ENCODE measurements at places on chromosomes 1 and 21.

GRCh38 chr1:55231745-55232144, 16.6 kb upstream of the USP24 start:
- no peak for DNase-seq

GRCh38 chr1:12202577-12202976, 27.3 kb upstream of the VPS13D start:
- DNase-seq: no peak

GRCh38 chr1:51861669-51862068, 16.9 kb downstream of the NRDC start:
- no peak for DNase-seq

DNA sequence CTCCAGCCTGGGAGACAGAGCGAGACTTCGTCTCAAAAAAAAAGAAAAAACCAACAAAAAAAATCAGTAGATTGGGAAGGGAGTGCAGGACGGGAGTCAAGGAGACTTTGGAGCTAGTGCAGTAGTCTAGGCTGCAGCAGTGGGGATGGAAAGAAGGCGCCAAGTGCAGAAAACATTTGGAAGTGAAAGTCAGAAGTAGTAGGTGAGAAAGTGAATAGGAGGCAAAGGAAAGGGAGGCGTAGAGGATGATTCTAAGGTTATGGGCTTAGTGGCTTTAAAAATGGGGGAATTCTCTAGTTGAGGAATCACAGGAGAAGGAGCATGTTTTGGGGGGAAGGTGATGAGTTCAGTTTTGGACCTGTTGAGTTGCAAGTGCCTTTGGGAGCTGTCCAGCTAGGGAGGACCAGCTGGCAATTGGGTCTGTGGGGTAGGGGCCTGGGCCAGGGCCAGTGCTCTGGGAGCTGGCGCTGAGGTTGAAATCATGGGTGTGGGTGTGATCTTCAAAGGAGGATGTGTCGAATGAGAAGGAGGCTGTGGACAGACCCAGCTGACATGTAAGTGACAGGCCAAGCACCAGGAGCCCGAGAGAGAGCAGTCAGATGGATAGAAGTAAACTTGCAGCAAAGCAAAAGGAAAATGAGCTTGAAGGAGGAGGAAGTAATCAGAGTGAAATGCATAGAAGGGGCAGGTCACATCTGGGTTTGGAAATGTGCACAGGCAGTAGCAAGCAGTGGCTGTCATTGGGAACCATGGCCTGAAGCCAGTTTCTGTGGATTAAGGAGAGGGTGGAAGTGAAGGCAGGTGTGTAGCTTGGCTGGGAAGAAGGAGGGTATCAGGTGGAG, 15.8 kb downstream of the TMCC2 start:
- DNase-seq: no peak

- DNase-seq: peak; percentile 21
These were observed 9.8 kb downstream of the RGS18 start for GRCh38 chr1:192167911-192168700.

- DNase-seq: no peak
These were observed 79.2 kb downstream of the TYW3 start for GRCh38 chr1:74812180-74812541.

DNA sequence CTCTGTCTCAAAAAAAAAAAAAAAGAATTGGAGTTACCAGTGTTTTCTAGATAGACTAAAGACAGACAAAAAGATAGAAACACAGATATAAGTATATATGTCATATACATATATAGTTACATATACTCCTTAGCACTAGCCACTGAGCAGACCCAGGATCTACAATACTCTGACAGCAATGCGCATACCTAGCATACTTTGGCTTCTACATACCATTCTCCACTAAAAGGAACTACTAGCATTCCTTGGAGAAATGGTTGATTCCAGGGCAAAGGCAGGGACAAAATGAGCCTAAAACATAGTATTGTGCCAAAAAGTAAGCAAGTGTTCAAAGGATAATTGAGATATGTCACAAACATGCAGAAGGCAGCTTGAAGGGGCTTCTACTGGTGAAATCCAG, 22.7 kb downstream of the SYNJ1 start:
- no peak for DNase-seq

- no peak for DNase-seq
These were observed 78.7 kb downstream of the SSBP3 start for GRCh38 chr1:54327386-54328065.

- no peak for DNase-seq
These were observed 286.8 kb downstream of the LMO4 start for GRCh38 chr1:87615491-87615890.

- DNase-seq: no peak
These were observed 69.4 kb downstream of the RGS2 start for GRCh38 chr1:192878249-192878648.

DNA sequence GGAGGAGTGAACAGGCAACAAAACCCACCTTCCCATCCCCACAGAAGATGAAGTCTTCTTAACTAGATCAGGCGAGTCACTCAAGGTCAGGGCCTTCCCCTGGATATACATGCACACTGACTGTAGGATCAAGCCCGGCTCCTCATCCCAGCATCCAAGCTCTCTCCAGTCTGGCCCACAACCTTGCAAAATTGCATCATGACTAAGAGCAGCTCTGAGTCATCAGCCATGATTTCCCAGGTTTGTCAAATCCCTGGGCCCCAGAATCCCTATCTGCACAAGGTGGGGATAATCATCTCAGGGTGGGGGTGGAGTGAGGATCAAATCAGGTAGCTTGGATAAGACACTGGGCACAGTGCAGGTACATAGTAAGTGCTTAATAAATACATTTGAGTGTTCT, 199.3 kb upstream of the GRIK3 start:
- peak; percentile 11 for DNase-seq

DNA sequence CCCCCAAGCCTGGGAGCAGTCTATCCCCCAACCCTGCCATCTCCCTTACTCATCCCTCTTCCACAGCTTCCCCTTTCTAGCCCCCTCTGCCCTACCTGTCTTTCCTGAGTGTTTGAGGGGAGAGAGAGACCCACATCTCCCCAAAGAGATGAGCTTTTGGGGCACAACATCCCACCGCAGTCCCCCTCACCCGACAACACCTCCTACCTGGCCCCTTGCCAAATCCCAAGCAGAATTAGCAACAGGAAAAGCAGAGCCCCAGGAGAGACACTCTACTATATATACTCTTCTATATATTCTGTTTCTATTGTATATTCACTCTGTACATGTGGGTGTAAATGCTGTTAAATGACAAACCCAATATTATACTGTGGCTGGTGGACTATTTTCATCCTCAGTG, 9.9 kb upstream of the KCNC4 start:
- no peak for DNase-seq

- DNase-seq: no peak
These were observed 2.0 kb downstream of the COL24A1 start for GRCh38 chr1:86154571-86155050.

- no peak for DNase-seq
These were observed 78.8 kb downstream of the SPSB1 start for GRCh38 chr1:9371391-9371935.

DNA sequence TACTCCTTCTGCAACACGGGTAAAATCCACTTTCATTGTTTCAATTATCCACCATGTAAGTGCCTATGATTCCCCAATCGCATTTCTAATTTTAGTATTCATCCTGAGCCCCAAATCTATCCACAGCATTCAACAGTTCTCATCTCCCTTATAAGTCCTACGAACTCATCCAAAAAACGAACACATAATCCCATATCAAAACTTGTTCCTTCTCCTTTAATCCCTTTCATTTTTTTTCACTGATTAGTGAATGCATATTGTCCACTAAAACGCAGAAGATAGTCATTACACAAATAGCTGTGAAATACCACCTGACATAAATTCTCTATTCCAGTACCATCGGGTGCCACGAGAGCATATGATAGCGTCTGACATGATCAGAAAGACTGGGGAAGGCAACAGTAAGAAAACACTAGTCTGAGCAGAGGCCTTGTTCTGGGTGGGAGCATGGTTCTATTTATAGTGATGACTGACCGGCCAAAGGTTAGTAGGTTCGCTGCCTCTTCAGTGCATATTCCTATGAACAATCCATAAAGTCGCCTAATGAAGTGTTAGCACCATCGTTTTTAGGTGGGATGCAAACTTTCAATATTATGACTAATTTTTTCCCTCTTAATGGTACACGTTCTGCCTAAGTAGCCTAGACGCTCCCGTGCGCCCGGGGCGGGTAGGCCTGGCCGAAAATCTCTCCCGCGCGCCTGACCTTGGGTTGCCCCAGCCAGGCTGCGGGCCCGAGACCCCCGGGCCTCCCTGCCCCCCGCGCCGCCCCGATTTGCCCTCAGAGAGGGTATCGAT, 648 bp downstream of the ATP5PF start:
- DNase-seq: peak; percentile 13

DNA sequence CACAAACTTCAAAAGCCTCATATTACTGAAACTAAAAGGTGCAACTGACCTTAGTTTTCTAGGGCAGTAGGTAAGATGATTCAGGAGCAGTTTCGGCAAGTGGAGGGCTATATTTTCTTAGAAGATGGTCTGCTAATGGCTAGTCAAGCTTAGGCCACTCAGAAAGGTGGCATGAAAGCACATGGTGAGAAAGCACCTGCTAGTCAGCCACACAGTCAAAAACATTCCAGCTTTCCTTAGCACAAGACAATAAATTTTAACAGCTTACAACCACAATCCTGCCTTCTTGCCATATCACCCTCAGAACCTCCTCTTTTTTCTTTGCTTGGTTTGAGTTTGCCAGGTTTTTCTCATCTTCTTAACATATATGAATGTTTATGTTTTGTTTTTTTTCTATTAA, 81.1 kb upstream of the SLFNL1 start:
- DNase-seq: no peak

DNA sequence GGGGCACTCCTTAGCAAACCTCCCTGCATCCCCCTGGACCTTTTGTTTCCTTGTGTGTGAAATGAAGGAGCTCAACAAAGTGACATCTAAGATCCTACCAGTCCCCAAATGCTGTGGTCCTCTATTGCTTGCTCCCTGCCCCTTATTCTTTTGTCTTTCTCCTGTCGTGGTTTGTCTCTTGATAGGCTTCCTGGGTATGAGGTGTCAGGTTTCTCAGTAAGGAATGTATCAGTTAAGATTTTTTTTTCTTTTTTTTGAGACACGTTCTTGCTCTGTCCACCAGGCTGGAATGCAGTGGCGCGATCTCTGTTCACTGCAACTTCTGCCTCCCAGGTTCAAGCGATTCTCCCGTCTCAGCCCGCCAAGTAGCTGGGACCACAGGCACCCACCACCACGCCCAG, 16.8 kb downstream of the CNIH3 start:
- peak; percentile 54 for DNase-seq

DNA sequence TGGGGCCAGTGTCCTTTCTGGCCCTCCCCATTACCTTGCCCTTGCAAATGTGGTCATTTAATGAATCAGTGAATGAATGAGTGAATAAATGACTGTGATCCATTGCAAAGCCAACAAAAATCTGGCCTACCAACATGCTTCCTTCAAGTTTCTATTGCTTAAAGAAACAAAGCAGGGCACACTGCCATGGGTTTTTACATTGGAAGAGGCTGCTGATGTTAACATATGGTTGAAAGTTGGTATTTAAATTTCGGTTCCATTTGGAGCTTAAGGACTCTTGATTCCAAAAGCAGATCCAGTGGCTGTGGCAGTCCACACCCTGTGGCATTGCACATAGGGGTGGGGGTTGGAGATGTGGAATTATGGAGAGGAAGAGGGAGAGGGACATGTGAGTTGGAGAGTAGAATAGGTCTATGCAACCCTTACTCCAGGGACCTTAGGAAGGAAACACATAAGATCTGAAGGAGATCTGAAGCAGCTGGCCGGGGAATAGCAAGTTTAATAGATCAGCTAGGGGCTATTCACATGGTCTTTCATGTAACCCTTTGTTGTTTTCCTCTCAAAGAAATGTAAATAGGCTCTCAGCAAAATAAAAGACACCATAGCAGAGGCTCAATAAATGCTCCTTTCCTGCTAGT, 7.2 kb downstream of the ABCA4 start:
- no peak for DNase-seq

GRCh38 chr1:182977480-182977879, 24.5 kb upstream of the SHCBP1L start:
- DNase-seq: peak; percentile 7

DNA sequence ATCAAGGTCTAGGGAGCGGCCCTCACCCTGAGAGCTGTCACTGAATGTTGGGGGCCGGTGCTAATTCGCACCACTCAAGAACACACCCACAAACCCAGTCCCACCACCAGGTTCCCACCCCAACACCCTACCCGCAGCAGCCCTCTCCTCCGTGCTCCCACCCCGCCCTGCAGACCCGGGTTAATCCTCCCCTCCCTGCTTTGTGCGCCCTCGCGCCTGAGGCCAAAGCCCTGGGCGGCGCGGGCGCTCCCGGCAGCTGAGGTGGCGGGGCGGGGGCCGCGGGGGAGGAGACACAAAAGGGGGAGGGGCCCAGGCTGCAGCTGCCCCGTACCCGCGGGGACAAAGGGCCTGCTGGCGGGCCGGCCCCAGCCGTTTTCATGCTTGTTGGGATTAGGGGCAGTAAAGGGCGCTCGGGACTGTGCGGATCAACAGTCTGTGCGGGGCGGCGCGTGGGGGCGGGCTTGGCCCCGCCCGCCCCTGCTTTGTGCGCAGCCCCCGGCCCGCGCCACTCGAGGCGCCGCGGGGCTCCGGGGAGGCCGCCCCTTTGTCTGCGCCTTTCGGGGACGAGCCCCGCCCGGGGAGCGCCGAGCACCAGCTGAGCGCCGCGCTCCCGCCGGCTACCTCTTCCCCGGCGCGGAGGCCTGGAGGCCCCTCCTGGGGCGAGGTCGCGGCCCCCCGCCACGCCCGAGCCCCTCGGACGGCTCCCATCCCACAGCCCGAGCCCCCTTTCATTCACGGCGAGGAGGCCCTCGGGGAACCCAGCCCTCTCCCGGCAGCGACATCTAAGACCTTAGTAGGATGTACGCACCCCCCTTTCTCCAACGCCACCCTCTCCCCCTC, 10.9 kb downstream of the C1orf216 start:
- no peak for DNase-seq

DNA sequence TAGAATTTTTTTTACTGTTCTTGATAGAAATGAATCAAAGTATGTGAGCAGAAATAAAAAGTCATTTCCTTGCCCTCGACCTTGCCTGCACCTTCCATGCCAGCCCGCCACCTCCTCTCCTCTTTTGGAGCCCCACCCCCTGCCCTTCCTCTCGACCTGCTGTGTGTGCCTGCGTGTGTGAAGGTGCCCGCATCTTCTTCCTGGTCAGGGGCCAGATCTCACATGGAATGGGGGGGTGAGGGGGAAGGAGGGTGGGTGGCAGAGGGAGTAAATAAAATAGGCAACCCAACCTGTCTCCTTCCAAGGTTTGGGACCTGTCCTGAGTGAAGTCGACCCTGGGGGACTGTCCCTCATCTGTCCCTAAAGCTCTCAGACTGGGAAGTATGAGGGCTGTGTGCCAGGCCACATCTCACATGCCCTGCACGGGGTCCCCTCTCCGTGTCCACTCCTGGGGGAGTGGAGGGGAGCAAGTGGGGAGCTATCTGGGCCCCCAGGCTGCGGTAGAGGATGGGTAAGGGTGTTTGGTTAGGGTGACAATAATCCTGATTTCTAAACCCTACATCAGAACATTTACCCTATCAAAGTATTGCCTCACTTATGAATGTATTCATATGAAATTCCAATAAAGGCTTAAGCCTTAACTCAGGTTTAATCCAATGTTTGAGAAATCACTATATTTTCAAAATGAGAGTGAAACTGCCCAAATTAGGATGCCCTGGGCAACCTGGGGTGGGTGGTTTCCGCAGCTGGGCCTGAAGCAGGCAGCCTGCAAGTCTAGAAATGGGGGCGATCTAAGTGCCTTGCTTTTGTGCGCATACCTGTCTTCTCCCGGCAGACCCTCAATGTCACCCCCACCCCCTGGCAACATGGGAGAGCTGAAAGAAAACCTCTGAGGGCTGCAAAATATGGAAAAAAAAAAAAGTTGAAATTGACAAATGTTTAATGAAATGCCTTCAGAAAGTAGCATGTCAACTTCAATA, 15.4 kb downstream of the AMPD2 start:
- no peak for DNase-seq

- DNase-seq: no peak
These were observed 17.6 kb downstream of the OLFML2B start for GRCh38 chr1:162006081-162006480.
